ENCODE measurements at places on chromosomes 2 and 18.

GRCh38 chr2:86484385-86484784 is 43.2 kb downstream of the KDM3A start:
- DNase-seq = no peak

- no peak for DNase-seq
Observed at GRCh38 chr2:215271446-215271845, 40.4 kb upstream of the ATIC start.

DNA sequence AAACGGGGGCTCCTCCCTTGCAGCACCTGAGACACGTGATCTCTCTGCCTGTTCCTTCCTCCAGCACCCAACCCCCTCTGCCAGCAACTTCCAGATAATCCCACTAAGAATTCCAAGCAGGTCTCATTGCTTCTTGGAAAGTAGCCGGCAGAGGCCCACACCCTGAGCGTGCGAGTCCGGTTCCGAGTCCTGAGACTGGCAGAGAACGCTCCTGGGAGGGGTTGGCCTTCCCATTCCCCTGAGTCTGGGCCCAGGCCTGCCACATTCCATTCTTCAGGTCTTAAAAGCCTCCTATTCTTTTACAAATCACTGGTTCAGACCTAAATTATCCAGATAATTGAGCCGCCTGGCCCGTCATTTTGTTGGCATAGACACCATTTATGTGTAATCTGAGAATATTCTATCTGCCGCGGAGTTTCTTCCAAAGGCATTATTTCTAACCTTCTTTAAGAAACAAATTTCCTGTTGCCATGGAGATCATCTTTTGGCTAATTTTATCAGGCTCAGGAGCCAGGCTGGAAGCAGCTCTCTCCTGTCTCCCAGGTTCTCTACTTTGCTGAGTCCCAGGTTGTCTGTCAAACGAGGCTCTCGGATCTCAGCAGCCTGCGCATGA is 165.4 kb downstream of the MYCN start:
- no peak for DNase-seq

DNA sequence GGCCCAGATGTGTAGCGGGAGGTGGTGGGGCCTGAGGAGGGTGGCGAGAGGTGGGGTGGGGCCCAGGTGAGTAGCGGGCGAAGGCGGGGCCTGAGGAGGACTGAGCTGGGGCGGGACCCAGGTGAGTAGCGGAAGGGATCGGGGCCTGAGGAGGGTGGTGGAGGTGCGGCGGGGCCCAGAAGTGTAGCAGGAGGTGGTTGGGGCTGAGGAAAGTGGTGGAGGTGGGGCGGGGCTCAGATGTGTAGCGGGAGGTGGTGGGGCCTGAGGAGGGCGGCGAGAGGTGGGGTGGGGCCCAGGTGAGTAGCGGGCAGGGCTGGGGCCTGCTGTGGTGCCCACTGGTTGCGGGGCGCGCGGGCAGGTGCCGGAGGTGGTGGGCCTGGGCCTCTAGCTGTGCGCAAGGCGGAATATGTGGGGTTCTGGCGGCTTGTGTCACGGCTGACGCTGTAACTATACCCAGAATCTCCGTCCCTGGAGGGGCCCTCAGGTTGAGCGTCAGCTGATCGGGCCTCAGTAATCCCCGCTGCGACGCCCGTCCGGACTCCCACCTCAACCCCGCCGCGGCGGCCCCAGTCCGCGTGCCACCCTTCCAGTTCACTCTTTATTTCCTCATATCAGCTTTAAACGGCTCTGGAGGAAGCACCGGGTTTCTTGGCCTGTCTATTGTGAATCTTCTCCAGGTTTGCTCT is 866 bp upstream of the SF3B6 start:
- no peak for DNase-seq

- no peak for DNase-seq
Observed at GRCh38 chr18:49966090-49966489, 152.8 kb upstream of the ACAA2 start.

DNA sequence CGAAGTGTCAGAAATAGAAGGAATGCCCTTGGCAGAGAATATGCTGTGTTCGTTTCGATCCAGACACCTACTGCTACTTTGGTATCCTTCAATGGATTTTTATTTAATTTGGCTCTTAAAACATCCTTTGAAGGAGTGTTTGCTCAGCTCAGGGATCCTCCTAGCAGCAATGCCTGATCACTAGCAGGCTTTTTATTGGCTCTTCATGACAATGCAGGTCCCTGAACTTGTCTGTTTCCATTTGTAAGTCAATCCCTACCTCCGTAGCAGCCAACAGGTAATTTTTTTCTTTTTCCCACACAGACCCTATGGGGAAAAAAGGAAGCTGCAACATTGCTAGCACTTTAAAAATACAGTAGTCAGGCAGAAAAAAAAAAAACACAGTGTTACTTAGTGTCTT is 366.2 kb upstream of the LRRTM1 start:
- no peak for DNase-seq

- no peak for DNase-seq
Observed at GRCh38 chr2:127531221-127531648, 4.2 kb upstream of the MYO7B start.

- no peak for DNase-seq
Observed at GRCh38 chr2:176733698-176734430, 464.6 kb downstream of the MTX2 start.

- DNase-seq = no peak
Observed at GRCh38 chr2:207619764-207620203, 5.4 kb downstream of the METTL21A start.

DNA sequence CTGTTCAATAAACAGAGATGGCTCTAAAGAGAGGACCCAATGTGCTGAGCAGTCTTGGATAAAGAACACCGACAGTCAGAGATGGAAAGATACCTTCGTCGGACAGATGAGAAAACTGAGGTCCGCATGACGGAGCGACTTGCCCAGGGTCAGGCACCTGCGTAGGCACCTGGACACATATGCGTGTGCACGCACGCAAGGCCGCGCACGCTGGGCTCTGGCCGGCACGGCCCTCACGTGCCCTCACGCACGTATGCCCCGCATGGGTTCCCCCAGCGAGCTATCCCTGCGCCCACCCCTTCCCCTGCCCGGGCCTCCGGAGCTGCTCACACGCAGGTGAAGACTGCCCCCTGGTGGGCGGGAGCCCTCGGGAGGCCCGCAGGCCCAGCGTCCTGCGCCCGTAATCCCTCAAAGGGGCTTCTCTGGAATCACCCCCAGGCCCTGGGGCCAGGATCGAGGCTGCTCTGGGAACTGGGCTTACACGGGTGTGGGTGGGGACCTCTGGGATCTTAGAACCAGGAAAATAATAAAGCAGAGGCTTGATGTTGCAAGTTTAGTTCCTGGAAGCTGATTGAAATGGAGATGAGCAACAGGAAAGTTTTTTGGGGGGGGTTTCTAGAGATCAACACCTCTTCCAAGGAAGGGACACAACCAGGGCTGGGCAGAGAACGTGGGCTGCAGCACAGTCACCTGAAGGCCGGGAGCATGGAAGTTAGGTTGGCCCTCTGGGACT is 246.3 kb downstream of the TNS1 start:
- DNase-seq = peak; percentile 57

- no peak for DNase-seq
Observed at GRCh38 chr2:19178175-19178574, 180.2 kb downstream of the OSR1 start.

- no peak for DNase-seq
Observed at GRCh38 chr2:229920011-229920641, 1.7 kb downstream of the TRIP12 start.

GRCh38 chr2:64869126-64869525 is 120.1 kb upstream of the SLC1A4 start:
- no peak for DNase-seq

- DNase-seq = no peak
Observed at GRCh38 chr2:84846741-84847142, 34.1 kb downstream of the TRABD2A start.

DNA sequence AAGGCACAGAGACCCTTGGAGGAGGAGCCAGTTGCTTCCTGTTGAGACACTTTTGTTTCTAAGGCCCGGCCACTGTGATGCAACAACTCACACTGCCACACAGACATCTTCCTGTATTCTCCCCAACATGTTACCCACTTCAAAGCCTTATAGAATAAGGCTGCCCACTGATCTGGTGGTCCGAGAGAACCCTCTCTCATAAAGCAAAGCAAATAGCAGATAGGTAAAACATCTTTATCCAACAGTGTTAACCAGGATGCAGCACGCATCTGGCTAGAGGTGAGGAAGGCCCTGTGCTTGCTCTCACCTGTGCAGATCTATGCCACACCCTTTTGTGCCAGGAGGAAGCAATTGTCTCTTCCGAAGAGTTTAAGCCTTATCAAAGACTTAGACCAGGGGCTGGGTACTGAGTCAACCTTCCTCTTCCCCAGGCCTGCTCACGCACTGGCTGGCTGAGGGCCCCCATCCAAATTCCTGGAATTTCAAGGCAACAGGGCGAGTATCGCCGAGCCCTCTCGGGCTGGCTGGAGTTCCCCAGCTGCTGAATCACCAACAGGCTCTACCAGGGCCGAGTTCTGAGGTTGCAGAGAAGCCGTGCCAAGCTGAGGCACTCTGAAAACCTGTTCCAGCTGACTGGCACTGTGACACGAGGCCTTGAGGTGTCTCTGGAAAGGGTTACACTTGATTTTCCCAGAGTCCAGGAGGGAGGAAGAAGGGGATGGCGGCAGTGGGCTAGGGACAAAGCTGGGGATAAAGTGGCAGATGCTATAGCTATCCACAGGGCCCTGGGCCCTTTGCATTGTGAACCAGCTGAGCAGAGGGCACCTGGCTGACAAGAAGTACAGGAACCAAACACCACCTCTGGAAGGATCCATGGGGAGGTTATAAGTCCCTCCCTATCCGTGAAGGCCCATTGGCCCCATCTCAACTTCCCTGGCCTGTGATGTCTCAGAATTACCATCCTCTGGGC is 29.3 kb downstream of the TGFA start:
- DNase-seq = no peak

GRCh38 chr2:236569573-236569973 is at the start of gene ACKR3:
Gene ACKR3, plus strand, starts transcription at chr2:236569825. Its CDS starts 10,641 bp downstream, at chr2:236580466.
- DNase-seq = peak; percentile 40

DNA sequence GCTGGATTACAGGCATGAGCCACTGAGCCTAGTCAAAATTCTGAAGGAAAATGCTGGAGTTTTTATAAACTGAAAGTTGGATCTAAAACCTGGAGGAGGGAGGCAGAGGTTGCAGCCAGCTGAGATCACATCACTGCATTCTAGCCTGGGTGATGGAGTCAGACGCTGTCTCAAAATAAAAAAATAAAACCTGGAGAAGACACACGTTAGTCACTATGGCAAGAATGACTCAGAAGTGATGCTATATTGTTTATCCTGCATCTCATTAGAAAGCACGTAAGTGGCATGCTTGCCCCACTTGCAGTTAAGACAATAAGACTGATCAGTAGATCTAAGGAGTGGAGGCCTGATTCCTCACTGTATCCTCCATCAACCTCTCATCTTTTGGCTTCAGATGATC is 106.6 kb upstream of the STON1 start:
- no peak for DNase-seq

- DNase-seq = no peak
Observed at GRCh38 chr2:228945710-228946109, 325.4 kb downstream of the PID1 start.

DNA sequence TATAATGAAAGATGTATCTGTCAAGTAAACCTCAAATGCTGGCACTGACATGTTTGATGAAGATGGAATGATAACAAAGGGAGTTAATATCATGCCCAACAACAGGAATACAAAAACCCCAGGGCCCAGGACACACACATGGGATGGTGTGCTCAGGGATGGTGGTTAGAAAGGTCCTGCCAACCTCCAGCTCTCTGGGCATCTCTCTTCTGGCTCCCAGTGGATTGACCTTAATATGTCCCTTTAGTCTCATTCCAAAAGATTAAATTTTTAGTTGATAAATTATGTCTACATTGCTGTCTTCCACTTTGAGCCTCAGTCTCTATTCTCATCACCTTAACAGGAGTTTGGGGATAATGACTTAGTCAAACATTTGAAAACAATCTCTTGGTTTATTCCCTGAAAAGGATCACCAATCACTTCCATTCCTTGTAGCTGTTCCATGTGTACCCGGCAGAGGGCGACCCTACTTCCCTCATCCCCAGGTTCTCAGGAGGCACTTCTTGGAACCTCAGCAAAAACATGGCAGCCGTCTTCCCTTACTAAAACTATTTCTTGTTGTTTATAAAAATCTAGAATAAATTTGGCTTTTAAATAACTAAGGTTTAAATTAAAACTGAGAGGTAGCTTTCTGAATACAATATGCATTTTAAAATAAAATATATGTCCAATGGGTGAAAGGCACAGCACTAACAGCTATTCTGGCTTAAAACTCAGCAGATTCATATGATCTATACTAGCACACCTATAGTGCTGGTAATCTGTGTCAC is 29.6 kb downstream of the MCEE start:
- peak; percentile 3 for DNase-seq

- no peak for DNase-seq
Observed at GRCh38 chr2:147222506-147222905, 622.3 kb upstream of the ACVR2A start.

DNA sequence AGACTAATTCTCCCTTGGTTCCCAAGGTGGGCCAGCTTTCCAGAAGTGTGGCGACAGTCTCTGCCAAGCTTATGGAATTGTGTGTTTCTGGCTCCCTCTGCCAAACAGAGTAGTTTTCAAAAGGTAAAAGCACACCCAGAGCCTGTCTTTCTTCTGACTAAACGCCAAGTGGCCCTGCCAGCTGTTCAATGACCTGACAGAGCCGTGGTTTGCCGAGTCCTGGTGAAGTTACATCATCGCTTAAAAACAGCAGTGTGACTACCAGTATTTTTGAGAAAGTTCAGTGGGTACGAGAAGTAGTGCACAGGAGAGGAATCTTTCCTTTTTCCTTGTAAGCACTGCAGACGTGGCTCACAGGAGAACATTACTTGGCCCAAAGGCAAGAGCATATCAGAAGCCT is 1.9 kb downstream of the PER2 start:
- DNase-seq = no peak

GRCh38 chr2:155651851-155652250 is 680.7 kb downstream of the NR4A2 start:
- no peak for DNase-seq

- no peak for DNase-seq
Observed at GRCh38 chr2:105919191-105919811, 174.6 kb downstream of the NCK2 start.

GRCh38 chr2:128145651-128146050 is 54.7 kb downstream of the UGGT1 start:
- DNase-seq = no peak

DNA sequence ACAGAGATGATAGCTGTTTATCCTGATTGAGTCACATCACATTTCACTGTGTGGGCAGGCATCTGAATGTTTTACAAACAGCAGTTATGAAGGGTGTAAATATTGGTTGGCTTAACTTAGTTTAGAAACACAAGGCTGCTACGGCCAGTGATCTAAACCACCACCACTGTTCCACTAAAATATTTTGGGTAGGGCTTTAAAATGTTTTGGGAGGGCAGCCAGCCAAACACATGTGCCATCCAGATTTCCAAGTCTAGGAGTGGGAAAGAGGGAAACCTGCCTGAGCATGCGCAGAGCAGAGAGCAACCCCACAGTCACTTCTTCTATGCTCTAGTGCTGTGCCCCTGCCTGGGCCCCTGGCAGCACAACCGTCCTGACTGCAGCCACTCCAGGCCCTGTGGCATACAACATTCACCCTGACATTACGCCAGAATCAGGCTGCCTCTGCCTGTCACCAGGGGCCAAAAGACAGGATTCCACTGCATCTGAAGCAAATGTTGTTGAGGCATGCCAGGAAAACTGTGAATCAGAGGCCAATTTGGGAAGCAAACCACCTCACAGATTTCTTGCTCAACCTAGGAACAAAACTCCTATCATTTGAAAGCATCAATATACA is 74.8 kb upstream of the COL5A2 start:
- DNase-seq = no peak

- no peak for DNase-seq
Observed at GRCh38 chr2:207144173-207144785, 21.5 kb downstream of the KLF7 start.

- no peak for DNase-seq
Observed at GRCh38 chr2:114543236-114543766, 100.9 kb downstream of the DPP10 start.
